Hematopoietic multipotent progenitor cell (in vitro differentiated cells): ENCODE measurements at places on chromosomes 12 and 14.

- no peak for DNase-seq
Observed at GRCh38 chr12:65511912-65512311, 233.4 kb downstream of the MSRB3 start.

- no peak for DNase-seq
Observed at GRCh38 chr14:51668870-51669269, 17.2 kb downstream of the FRMD6 start.

DNA sequence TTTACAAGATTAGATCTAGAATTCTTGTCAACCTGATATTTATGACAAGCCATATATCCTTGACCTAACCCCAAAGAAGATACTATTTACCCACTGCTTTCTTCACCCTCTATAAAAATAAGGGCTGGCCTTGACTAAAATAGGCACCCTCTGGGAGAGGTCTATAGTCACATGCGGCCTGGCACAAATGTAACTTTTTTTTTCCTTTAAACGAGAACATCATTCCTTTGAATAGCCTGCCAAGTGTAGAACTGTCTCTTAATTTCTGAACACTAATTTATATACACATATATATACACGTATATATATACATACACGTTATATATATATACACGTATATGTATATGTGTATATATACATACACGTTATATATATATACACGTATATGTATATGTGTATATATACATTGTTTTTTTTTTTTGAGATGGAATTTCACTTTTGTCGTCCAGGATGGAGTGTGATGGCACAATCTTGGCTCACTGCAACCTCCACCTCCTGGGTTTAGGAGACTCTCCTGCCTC is 18.6 kb downstream of the PPTC7 start:
- no peak for DNase-seq

GRCh38 chr14:74281069-74281468 is 21.7 kb downstream of the ABCD4 start:
- DNase-seq: no peak

GRCh38 chr12:119556854-119557253 is 36.7 kb upstream of the TMEM233 start:
- DNase-seq: no peak

GRCh38 chr12:25962932-25963525 is 4.5 kb downstream of the RASSF8 start:
- DNase-seq: no peak

GRCh38 chr12:130704606-130705005 is 11.5 kb downstream of the RIMBP2 start:
- DNase-seq: no peak

GRCh38 chr14:55221186-55221585 is 29.8 kb upstream of the DLGAP5 start:
- no peak for DNase-seq

GRCh38 chr12:6967651-6968100 is 2.8 kb downstream of the PHB2 start:
- no peak for DNase-seq

GRCh38 chr14:61325166-61325565 is 3.8 kb downstream of the PRKCH start:
- no peak for DNase-seq

- DNase-seq: no peak
Observed at GRCh38 chr14:52412426-52412825, 98.3 kb downstream of the PTGER2 start.

GRCh38 chr12:115758183-115758582 is 519.3 kb downstream of the MED13L start:
- no peak for DNase-seq

DNA sequence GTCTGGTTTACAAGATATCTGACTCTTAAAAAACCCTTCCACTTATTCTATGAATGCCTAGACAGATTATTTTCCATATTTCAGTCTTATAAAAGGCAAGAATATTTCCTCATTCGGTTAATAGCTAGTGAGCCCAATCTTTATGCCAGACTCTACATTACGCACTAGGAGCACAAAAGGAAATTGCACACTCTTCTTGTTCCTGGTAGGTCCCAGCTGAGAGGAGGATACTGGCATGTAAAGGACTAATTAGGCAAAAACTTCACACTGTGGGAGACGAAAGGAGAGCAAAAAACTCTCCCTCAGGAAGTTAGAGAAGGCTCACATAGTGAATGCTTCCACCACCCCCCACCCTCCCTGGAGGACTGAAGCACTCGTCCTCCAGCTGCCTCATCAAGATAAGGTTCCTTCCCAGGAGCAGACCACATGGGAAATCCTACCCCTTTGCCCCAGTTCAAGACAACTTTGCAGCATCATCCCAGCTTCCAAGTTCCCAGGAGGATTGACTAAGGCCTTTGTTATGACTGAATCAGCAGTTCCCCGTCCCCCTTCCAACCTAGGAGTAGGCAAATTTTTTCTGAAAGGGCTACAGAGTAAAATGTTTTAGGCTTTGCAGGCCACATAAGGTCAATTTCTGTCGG is 14.5 kb downstream of the CAPZA3 start:
- DNase-seq: no peak

DNA sequence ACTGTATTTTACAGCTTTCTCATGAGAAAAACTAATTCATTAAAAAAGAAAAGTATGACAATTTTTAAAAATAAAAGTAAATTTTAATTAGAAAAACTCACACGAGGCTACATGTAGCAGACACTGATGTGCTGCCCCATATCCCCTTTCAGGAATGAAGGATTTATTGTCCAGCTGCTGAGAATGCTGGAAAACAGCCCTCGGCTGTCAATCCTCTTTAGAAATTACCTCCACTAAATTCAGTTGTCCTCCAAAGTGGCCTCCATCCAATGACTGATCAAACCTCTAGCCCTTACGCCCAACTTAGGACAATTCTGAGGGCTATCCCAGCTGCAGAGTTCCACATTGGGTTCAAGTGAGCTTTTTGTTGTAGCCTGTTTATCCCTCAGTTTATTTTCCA is 29.8 kb upstream of the AP4S1 start:
- no peak for DNase-seq

- no peak for DNase-seq
Observed at GRCh38 chr14:90518941-90519256, 122.1 kb downstream of the CALM1 start.

DNA sequence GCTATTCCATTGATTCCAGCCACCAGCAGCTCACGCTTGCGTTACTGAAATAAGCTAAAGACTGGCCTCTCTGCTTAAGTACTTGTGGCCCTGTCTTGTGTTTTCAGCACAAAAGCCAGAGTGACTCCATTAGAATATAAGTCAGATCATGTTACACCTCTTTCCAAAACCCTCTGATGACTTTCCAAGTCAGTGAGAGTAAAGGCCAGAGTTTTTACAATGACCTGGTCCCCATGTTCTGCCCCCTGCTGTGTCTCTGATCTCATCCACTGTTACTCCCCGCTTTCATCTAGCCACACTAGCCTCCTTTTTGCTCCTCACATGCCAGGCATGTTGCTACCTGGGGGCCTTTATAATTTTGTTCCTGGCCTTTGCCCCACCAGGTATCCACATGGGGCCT is 6.9 kb upstream of the CKAP4 start:
- no peak for DNase-seq

DNA sequence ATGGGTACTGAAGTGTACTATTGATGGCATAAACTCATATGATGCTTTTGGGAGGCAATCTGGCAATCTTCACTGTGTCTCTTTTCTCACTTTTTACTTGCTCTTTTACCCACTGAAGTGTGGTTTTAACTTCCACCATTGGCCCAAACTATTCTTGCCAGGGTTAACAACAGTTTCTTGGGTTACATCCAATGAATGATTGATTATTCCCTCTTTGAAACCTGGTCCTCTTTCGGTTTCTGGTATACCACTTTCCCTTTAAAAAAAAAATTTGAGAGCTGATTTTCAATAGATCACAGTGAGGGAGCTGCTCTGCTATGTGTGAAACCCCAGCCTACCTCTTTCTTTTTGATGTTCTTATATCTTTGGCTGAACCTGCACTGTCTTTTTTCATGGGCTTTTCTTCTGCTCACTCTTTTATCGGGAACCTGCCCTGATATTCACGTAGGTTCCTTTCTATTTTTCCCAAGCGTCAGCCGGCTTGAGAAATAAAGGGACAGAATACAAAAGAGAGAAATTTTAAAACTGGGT is 56.1 kb upstream of the OR4E1 start:
- no peak for DNase-seq

GRCh38 chr14:74888164-74889158 is 6.7 kb downstream of the DLST start:
- DNase-seq: peak; percentile 27

DNA sequence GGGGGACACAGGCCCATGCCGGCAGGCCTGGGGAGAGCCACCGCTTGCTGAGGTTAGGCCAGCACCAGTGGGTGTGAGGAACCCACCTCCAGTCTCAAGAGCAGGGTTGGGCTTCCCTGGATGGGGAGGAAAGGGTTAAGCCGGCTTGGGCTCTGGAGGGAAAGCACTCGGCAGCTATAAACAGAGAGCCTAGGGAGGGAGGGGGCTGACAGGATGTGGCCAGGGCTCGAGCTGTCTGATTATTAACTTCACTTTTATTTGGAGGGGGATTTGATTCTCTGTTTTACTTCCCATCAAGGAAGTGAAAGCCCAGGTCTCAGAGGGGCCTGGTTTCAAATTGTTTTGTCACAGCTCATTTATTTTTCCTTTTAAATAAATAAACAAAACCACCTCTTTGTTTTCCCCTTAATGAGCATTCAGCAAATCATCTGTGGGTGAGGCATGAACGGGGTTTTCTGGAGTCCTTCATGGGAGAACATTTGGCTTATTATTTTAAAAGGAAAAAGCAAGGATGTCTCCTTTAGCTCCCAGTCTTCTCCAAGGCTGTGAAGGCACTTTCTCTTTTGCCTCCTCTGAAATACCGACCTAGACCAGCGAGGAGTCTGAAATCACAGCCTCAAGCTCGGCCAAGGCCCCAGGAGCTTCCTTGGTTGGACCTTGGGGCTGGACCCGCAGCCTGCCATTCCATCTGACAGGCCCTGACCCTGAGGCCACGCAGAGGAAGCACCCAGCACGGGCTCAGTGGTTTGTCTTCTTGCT is 21.9 kb upstream of the ZFP36L1 start:
- DNase-seq: no peak

DNA sequence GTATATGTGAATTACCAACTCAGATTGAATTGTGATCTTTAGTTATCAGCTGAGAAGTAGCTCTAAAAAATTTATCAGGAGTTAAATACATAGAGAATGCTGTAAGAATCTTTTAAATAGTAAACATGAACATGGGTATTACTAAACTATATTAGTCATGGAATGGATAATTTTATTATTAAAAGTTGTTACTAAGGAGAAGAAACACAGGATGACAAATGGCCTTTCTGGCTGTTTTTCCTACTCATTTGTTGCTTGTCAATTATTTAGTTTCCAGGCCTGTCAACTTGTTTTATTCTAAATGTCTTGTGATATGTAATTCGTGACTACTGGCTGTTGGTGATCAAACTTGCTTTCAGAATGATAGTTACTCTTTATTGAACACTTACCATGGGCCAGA is 58.7 kb downstream of the KTN1 start:
- no peak for DNase-seq

GRCh38 chr14:68834816-68835215 is 41.9 kb upstream of the ZFP36L1 start:
- DNase-seq: no peak

GRCh38 chr14:65267856-65268255 is 144.7 kb upstream of the FUT8 start:
- DNase-seq: peak; percentile 41

- no peak for DNase-seq
Observed at GRCh38 chr12:79406993-79407392, 283.8 kb downstream of the PAWR start.

DNA sequence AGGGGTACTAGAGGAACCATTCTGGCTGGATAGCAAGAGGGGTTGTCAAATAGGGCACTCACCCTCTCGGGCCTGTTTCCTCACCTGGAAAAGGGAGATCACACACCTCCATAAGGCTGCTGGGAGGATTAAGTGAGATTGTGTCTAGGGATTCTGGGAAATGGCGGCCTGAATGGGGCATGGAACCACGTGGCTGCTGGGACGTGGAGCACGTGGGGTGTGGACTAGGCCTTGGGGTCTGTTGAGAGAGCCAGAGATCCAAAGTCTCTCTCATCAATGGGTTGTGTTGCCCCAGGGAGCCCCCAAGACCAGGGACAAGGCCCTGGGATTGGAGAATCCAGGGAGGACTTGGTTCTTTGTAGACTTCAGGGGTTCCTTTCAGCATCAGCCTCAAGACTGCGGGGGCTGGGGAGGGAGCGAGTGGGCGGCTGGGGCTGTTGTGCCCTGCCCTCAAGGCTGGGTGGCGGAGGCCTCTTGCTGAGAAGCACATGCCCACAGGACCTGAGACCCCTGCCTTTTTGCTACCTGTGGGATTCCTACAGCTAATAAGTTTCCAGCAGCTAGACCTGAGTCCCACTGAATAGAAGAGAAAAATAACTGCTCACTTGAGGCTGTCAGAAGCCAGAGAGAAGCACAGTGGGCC is 3.4 kb upstream of the MYL2 start:
- no peak for DNase-seq

DNA sequence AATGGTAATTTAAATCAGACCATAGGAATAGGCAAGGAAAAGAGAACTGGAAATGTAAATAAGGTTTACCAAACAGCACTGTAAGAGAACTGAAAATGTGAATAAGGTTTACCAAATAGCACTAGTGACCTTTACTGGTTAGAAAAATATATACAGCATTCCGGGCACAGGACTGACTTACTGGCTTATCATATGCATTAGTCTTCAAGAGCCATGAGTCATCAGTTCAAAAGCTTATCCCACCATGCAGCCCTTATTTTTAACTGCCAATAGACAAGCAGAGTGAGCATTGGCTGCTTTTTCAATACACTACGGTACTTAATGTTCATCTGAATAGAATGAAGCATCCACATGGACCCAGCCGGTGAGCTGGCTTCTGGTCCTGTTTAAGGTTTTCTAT is 13.0 kb upstream of the NELL2 start:
- no peak for DNase-seq

- DNase-seq: no peak
Observed at GRCh38 chr12:50555471-50555885, 50.7 kb downstream of the DIP2B start.

- no peak for DNase-seq
Observed at GRCh38 chr14:95309261-95310051, 10.3 kb downstream of the CLMN start.

GRCh38 chr12:68871921-68872320 is 61.0 kb downstream of the CPM start:
- no peak for DNase-seq

DNA sequence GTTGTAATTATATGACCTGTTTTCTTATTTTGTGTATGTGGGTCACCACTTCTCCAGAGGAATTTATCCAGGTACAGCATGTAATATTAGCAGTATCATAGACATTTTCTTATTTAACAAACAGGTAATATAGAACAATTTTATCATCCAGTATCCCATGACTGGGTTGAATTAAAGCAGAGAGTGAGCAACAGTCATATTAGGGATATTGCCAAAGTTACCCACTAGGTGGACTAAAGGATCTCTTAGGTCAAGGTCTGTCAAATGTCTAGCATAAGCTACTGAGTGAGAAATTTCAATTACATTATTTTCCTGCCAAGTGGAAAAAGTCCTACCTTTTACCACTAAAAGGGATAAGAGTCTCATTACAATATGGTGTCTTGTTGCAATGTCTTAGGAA is 62.1 kb upstream of the TRIM9 start:
- peak; percentile 38 for DNase-seq

- DNase-seq: no peak
Observed at GRCh38 chr12:119444462-119445044, 110.0 kb downstream of the CCDC60 start.
